ENCODE measurements at places on chromosomes 6 and 20.
A peak's percentile ranks its signal among the peaks of the same experiment; 100 is the strongest.

GRCh38 chr6:72151742-72152141 lies 265.4 kb downstream of the RIMS1 start:
- no peak overlapping the region for H3K4me3 ChIP-seq
- H3K36me3 ChIP-seq = no peaks in the 10 kb centered on the region
- no peaks in the 10 kb centered on the region for H3K4me1 ChIP-seq

GRCh38 chr6:26457264-26457805 lies 420 bp upstream of the BTN2A1 start:
- peak; percentile 40 for DNase-seq
- peak overlapping the region; percentile 93 for H3K27ac ChIP-seq
- no peaks in the 10 kb centered on the region for H3K27me3 ChIP-seq
- no peaks in the 10 kb centered on the region for H3K36me3 ChIP-seq

DNA sequence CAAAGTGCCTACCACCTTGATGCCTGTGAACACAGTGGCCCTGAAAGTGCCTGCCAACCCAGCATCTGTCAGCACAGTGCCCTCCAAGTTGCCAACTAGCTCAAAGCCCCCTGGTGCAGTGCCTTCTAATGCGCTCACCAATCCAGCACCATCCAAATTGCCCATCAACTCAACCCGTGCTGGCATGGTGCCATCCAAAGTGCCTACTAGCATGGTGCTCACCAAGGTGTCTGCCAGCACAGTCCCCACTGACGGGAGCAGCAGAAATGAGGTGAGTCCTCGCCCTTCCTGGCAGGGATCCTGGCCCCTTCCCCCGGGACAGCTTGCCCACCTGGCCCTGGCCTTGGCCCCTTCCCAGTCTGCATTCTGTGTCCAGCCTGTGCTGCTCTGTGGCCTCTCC lies 17.9 kb downstream of the MAVS start:
- H3K27ac ChIP-seq = no peak overlapping the region
- peak; percentile 33 for DNase-seq
- no peaks in the 10 kb centered on the region for H3K4me1 ChIP-seq
- H3K4me3 ChIP-seq = no peak overlapping the region

- no peaks in the 10 kb centered on the region for H3K4me1 ChIP-seq
- H3K27me3 ChIP-seq = no peaks in the 10 kb centered on the region
- no peak overlapping the region for H3K27ac ChIP-seq
- DNase-seq = no peak
- H3K4me3 ChIP-seq = no peak overlapping the region
- no peaks in the 10 kb centered on the region for H3K36me3 ChIP-seq
These were observed 658.8 kb downstream of the PTPRT start for GRCh38 chr20:42530855-42531448.

GRCh38 chr6:84135291-84135690 lies 92.2 kb downstream of the CEP162 start:
- H3K27me3 ChIP-seq = no peaks in the 10 kb centered on the region
- H3K4me1 ChIP-seq = no peaks in the 10 kb centered on the region
- DNase-seq = no peak

GRCh38 chr6:68447112-68447511 lies 188.0 kb upstream of the ADGRB3 start:
- H3K36me3 ChIP-seq = no peaks in the 10 kb centered on the region
- no peak for DNase-seq
- H3K4me1 ChIP-seq = no peaks in the 10 kb centered on the region
- H3K27me3 ChIP-seq = no peaks in the 10 kb centered on the region
- H3K4me3 ChIP-seq = no peak overlapping the region
- no peak overlapping the region for H3K27ac ChIP-seq

DNA sequence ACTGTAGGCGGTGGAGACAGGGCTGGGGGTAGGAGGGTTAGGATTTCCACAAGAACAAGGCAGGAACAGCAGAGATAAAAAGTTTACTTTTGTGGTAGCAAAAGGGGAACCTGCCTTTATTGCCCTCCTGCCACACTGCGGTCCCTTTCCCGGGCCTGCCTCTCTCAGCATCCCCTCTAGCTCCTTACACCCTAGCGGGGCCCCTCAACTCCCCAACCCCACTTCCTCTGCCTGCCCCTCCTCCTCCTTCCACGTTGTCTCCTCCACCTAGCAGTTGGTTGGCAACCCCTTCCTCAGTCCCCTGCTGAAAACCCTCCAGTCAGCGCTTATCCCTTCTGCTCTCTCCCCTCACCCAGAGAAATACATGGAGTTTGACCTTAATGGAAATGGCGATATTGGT lies 714 bp downstream of the AIF1 start:
- no peak overlapping the region for H3K27ac ChIP-seq
- H3K27me3 ChIP-seq = no peaks in the 10 kb centered on the region
- no peaks in the 10 kb centered on the region for H3K4me1 ChIP-seq
- H3K36me3 ChIP-seq = no peaks in the 10 kb centered on the region

- peak within 1 kb of the TSS; percentile 86 for H3K27ac ChIP-seq
- peak within 1 kb of the TSS; percentile 45 for H3K4me3 ChIP-seq
- H3K27me3 ChIP-seq = no peaks in the 10 kb centered on the region
- DNase-seq = peak; percentile 64
- no peaks in the 10 kb centered on the region for H3K4me1 ChIP-seq
These were observed at the start of gene MOXD1 for GRCh38 chr6:132400883-132401617. Gene MOXD1 (minus strand): TSS chr6:132401475. CDS start chr6:132401426, 49 bp downstream.

DNA sequence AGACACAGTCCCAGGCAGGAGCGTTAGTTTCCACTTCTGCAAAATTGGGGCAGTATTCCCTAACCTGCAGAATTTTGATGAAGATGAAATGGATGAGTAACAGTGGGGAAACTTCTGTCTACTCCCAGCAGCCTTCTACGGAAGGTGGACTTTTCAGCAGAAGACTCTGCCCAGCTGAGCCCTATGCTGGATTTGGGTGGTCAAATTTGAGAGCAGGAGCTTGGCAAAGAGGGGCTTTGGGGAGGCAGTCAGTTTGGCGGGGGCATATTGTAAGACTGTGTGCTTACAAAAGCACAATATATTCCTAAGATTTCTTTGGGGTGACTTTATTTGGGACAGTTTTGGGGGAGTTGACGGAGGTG lies 5.4 kb upstream of the SDCBP2 start:
- no peak overlapping the region for H3K27ac ChIP-seq
- no peak overlapping the region for H3K4me3 ChIP-seq
- no peaks in the 10 kb centered on the region for H3K27me3 ChIP-seq
- H3K4me1 ChIP-seq = no peaks in the 10 kb centered on the region

All from uterus (tissue), 4 donors.